Karpas-422 (cell line): ENCODE measurements at places on chromosomes 4 and X. TPM values are rescaled to one million over a fixed set of nuclear protein-coding genes. Genes with fewer than 3 reads are reported as not detected.

DNA sequence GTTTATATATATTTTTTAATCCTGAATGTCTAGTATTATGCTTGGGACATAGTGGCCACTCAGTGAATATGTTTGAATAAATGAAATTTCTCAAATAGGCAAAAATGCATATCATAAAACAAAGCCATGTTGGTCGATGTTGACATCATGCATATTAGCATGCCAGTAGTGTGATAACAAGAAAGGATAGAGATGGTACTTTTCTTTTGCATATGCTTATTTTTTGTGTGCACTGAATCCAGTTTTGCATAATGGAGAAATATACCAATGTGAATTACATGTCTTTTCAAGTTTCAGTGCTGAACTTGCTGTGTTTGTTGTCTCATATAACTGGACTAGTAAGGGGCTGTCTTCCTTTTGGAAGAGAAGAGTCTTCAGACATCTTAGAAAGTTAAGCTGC lies 7.5 kb downstream of the CPE start:
- DNase-seq, result no peak

- no peak for DNase-seq
Observed at GRCh38 chr4:183691006-183691405, 31.9 kb downstream of the TRAPPC11 start.

- no peak for DNase-seq
Observed at GRCh38 chr4:151674804-151675391, 85.9 kb downstream of the GATB start.

- no peak for DNase-seq
Observed at GRCh38 chrX:155695419-155695818, 82.7 kb upstream of the TMLHE start.

- no peak for DNase-seq
Observed at GRCh38 chr4:2303686-2304320, 41.9 kb upstream of the MXD4 start.

DNA sequence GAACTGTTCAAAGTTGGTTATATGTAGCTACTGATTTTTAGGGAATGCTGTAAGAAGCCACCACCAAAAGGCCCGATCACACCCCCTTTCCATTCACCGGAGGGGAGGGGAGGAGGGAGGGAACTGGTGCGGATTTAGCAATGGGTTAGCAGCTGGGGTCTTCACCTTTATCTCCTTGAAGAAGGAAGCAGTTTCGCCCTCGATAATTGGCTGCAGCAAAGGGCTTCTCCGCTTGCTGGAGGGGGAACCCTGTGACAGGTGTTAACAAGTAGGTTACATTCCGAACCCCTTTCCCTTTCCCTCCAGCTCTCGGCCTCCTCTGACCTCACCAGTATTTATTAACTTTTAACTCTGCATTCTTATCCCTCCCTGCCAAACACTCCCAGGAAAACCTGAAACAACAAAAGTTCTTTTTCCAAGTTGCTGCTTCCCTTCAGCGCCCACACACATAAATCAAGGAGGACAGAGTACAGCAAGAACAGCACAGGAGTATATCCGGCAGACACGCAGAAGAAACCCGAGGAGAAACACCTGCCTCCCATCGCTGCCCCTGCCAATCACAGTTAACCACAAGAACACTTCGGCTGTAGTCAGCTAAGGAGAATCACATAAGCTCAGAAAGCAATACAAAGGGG lies 39.8 kb upstream of the NAP1L5 start:
- DNase-seq, result no peak

DNA sequence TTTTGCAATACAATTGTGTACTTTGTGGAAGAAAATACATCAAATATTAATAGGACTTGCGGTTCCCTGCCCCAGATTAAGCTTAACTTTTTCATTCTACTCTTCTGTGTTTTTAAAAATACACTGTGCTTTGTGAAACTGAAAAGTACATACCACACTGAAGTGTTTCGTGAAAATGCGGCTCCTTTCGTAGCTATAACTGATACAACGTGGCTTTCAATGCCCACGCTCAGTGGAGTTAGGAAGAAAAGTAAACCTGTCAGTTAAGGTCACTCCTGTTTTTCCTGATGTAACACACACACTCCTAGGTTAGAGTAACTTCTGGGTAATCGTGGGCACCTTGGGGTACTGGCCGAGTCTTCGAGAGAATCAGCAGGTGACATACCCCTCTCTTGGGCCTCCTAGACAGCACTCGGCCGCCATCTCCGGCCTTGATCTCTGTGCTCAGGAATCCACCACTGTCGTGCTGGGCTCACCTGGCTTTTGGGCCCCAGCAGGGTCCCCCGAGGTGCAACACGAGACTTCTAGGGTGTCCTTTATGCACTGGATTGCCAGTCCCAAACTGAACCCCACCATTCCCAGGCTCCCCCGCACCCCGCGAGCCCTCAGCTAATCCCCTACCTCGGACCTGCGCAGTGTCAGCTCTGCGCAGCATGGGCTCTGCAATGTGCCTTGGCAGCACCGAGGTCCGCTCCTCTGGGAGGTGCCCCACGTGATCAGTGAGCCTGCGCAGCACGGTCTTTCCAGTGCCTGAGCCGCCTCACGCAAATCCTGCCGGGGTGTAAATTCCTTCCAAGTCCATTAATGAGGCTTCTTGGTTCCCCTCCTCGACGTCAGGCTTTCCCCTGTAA lies 162.6 kb upstream of the INTU start:
- no peak for DNase-seq

GRCh38 chr4:18882468-18882867 lies 860.9 kb upstream of the LCORL start:
- DNase-seq, result no peak

GRCh38 chrX:19728915-19729314 lies 158.5 kb downstream of the SH3KBP1 start:
- no peak for DNase-seq

DNA sequence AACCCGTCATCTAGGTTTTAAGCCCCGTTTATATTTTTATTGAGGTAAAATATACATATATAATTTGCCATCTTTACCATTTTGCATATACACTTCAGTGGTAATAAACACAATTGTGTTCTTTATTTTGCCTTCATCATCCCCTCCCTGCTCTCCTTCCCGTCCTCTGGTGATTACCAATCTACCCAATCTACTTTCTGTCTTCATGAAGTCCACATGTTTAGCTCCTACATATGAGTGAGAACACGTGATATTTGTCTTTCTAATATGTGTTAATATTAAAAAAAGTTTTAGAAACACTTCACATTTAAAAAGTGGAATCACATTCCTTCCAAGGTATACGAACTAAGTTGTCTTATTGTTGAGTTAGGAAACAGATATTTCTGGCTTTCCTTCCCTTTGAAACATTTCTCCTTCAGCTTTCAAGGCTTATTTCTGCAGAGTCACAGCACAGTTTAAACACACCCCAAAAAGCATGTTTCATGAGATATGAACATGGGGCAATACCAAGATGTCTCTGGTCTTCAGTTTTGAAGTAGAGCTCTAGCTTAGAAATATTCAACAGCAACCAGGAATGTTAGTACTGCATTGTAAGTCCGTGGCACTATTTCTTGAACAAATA lies 35.9 kb downstream of the GYPA start:
- no peak for DNase-seq

ADAMTS3 gene
- total RNA-seq, result not detected in 2 replicates

CXorf49 gene
- not detected in 2 replicates for total RNA-seq

SORBS2 gene
- total RNA-seq, result not detected in 2 replicates
